Stimulated activated CD8-positive, alpha-beta memory T cell treated with anti-CD3 and anti-CD28 coated beads, Interleukin-15, amount 100 ng/mL, for 24 hours (primary cell): ENCODE measurements at places on chromosomes 2 and 18.

DNA sequence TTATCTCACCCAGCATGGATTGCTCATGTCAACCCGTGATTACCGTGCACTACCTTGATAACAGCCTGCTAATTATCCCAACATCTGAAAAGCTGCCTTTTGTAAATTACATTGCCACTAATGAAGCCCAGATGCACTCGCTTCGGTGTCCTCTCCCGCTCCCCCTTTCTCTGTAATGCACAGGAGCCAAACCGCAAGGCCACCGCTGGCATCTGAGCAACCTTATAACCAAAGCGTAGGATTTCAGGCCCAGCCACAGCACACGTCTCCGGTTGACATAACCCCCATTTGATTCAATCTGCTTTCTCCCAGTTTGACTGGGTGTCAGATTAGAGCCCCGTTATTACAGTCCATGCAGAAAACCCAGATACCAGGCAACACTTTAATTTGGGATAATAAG is 341.2 kb downstream of the ALK start:
- no peak for DNase-seq

DNA sequence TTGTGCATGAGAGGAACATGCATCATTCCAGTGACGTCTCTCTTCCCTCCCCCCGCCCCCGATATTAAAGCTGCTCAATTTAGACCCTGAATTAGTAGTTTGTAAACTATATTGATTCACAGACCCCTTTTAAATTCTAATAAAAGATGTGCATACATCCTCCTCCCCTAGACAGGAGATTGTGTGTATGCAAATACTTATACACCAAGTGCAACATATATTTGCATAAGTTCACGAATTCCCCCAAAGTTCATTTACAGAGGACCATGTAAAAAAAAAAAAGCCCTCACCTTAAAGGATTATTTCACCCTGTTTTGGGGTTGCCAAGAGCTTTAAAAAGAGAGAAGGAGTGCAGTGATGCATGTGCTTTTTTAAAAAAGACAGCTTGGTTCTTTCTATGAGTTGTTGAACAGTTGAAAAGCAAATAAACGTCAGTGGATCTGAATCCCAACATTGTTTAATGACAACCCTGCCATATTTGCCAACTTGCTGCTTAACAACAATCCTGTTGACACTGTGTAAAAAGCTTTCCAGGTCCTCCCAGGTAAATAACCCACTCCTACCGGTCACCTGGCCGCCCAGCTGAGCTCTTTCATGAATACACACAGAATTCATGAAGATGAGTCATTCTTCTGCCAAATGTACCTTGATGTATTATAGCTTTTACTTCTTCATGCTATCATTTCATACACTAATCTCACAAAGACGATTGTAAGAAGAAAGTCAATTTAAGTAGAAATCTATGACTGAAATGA is 211.5 kb downstream of the IKZF2 start:
- no peak for DNase-seq

- no peak for DNase-seq
Measured at GRCh38 chr18:32257084-32257785, 67.4 kb downstream of the MEP1B start.

DNA sequence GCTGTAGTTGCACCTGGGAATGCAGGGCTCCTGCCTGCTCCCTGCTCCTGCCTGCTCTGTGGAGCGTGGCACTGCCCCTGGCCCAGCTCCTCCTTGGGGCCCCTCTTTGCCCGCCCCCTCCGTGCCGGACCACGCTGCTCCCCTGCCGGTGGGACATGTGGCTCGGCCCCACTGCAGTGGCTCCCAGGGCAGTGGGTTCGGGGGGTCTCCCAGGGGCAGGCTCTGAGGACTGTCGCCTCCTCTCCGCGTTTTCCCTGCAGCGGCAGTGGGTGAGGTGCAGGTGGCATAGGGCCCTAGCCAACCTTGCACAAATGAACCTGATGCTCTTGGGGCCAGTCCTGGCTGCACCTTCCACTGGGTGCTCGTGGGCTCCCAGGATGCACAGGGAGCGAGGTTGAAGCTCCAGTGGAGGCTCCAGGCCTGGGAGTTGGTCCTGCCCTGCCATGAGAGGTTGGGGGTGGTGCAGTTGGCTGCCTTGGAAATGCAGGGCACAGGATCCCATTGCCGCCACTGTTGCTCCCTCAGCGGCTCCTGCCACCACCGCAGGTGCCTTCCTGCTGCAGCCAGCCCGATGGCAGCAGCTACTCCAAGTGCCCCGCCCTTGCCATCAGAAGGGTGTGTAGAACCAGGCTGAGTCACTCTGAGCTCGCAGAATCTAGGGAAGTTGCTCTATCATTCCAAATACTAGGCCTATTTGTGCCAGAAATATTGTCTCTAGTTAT is 313.1 kb upstream of the SYT4 start:
- no peak for DNase-seq

DNA sequence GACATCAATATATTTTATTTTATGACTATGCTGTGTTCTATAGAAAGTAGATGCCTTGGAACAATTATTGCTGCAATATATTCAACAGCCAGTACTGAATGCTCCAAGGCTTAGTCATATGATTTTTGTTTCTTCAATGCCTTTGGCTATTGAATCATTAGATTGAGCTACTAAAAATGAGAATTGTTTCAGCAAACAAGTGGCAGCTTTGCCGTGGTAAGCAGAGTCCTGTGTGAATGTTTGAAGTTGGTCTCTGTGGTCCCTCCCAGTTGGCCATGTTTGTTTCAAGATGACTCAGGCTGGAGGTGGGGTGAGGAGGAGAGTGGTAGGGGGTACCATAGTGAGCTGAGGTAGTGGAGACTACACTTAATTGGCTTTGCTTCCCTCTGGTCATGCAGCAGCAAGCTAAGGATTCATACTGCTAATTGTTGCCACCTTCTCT is 198.6 kb upstream of the EPAS1 start:
- no peak for DNase-seq

DNA sequence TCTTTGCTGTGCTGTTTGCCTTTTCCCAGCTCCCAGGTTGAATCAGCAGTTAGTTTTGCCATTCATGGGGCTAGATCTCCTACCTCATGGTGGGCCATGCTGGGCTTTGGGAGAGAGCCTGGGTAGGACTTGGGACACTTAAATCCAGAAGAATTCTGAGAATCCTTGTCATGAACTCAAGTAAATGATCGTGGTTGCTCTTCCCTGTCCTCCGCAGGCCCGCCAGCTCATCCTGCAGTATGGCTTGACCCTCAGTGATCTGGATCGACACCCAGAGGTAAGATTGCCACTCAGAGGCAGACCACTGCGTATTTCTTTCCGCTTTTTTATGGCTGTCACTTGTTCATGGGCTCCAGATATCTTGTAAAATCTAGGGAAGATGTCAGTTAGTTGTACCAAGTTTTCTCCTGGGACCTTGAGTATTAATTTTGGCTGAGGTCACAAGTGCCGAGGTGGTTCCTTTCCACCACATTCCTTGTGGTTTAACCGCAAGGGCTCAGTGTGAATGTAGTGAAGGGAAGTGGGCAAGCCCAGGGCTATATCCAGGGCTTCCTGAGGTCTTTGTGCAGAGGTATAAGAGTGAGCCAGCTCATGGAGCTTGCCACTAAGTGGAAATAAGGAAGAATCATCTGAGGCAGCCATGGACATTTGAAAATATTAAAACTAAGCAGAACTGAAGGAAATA is 37.7 kb downstream of the RPIA start:
- no peak for DNase-seq

DNA sequence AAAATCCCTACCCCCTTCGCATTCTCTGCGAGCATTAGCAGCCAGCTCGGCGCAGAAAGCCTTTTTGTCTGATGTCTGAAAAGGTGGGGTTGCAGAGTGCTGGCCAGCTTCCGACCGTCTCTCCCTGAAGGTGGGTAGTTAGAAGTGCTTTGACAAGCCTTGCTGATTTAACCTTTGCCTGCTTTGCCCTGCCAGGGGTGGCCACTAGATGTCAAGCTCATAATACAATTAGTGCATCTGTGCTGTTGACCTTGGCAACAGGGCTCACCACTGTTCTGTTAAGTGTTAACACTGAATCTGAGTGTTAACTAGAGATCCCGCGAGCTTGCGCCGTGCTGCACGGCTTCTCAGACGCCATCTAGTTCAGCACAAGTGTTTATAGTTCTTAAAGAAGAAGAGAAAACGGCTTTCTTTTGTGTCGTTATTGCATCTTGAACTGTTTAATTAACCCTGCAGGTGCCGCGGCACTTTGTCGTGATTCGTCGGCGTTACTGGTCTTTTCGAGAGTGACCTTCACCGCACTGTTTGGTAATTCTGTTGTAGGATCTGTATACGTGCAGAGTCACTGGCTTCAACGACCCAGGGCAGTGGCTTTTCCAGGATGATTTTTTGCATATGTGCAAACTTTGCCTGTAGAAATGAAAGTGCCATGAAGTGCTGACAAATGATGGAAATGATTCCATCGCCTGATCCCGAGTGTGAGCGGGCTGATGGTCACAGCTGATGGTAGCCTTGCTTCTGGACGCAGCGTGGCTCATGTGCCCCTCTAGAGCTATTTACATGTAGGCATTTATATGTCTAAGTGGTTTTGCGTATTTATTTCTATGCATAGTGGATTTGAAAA is 5.5 kb downstream of the SALL3 start:
- no peak for DNase-seq

DNA sequence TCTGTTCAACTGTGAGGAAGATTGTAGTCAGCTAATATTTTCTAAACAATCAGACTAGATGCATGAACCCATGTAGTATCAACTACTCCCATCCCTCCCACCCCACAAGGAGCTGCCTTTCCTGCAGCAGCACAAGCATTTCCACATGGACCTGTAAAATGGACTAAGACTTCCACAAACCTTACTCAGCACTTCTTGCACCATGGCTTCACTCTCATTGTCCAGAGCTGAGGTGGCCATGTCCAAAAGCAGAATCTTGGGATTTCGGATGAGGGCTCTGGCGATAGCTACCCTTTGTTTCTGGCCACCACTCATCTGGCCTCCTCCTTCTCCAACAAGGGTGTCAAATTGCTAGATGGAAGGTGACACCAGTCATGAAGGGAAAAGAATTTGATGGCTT is 61.3 kb downstream of the ABCB11 start:
- no peak for DNase-seq

DNA sequence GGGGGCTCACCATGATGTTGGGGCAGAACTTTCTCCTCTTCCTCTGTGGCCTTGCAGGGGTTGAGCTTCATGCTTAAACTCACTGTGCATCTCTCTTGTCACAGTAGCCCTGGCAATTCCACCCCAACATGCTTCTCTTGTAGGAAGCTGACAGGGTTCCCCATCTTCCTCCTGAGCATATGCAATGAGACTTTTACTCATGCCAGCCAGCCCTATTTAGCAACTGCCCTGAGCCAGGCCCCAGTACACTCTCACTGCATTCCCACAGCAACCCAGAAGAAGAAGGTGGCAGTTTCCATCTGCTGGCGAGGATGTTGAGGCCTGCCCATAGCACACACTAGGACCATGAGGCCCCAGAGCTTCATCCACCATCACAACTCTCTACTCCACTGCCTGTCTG is 72.2 kb upstream of the TEX51 start:
- no peak for DNase-seq

DNA sequence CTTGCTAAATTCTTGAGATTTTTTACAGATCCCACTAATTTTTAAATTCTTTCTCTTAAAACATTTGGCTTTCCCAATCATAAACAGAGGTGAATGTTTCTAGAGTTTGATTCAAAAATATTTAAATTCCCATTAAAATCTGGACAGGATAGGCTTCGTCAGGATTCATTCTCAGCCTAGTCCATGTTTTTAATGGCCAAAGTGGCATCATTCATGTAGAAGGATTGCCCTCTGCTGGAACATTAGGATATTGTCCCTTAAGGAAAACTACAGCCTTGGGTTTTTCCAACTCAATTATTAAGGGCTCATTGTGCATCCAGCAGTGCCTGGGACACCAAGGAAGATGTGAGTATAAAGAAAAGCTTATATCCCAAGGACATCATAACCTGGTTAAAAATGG is 71.7 kb downstream of the TPGS2 start:
- no peak for DNase-seq

DNA sequence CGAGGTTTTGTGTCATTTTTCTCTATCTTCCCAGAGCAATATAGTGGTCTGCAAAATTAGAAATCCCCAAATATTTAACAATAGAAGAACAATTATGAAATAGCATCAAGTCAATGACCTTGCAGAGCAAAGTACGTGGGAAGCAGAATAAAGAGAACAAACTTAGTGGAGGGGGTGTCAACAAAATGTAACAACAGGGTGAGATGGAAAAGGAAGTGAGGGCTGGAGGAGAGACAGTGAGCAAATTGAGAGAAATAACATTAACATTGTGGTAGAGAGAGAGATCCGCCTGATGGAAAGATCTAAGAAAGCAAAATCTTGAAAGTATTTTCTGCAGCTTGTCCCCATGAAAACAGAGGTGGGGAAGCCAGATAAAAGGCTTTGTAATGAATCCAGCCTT is 23.4 kb downstream of the ARHGAP15 start:
- DNase-seq: no peak

DNA sequence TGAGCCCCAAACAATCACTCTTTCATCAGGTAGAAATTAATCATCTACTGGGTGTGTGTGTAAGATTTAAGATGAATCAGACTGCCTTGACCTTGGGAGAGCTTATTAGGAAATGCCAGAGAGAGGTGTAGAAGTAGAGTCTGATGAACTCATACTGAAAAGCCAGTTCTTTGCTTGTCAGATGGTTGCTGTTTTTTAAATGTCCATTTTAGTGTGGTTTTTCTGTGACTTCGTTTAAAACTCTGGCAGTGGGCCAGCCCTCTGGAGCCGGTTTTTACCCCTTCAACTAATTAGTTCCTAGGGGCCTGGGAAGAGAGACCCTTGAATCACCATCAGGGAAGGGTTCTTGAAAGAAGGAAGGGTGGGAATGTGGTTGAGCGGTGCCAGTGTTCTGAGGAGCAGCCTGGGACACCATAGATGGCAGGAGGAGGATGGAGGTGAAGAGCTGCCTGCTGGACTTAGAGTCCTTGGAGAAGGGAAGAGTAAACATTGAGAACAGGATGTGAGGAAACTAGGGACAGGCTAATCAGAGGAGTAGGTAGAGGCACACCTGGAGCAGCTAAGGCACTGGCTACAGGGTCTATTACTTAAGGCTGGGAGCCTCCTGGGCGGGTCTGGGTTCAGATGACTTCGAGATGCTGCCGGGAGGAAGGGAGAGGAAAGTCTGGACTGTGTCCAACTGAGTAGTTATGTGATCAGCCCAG is 66.1 kb downstream of the LRRFIP1 start:
- no peak for DNase-seq

DNA sequence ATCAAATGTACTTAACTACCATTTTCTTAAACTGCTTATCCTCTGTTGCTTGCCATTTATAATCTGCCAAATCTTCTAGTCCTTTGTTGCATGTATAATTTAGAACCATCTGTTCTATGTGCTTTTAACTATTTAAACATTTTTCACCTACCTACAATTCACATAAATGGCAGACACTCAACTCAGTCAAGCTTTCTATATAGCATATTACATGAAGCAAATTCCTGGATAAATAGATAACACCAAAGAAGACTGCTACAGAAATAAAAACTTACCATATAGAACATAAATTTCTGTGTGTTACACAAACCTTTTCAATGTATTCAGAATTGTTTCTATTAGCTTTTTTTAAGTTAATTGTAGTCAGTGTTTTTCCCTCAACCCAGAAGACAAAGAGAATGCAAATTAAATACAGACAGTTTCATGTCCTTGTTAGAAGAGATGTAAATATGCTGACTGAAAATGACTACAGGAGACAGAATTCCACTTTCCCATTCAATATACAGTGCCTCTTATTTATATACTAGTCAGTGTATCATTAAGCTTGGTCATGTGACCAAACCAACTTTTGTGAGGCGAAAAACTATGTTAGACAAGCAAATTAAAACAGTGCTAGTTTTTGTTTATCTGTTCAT is 2.6 kb downstream of the BAZ2B start:
- DNase-seq: no peak
